ENCODE measurements at places on chromosomes 16 and 17.

DNA sequence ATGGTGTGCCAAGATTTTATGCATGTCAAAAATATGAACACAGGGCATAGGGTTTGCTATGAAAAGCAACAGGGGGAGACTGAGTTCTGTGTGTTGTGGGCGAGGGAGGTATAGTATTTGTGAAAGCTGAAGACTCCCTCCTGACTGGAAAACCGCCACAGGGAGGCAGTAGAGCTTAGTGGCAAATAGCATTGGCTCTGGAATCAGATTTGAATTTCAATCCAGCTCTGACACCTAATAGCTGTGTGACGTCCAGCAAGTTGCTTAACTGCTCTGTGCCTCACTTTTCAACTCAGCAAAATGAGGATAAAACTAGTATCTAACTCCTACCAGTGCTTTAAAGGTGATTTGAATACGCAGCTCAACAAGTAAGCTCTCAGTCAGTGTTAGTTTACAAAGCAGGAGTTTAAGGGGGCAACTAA is 22.0 kb downstream of the KPNA2 start:
- no peak for DNase-seq

DNA sequence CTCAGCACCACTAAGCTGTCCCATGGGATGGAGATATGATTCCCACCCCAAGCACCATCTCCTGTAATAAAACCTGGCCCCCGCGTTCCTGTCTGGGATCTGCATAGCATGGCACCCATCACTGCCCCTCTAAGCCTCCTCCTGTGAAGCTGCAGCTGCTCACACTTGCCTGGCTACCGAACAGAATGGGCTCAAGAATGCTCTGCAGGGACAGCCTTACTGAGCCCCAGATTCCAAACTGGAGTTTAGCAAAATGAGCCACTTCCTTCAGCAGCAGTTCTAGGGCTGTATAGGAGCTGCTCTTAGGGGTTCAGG is 256.1 kb downstream of the CPPED1 start:
- no peak for DNase-seq

- no peak for DNase-seq
These were observed 229.7 kb downstream of the SNX29 start for GRCh38 chr16:12206098-12206748.

GRCh38 chr16:60060731-60061130 is 1326.6 kb upstream of the GOT2 start:
- no peak for DNase-seq

Data from RWPE2 (cell line).